WTC11 (cell line): ENCODE measurements at places on chromosomes 7 and 10.

DNA sequence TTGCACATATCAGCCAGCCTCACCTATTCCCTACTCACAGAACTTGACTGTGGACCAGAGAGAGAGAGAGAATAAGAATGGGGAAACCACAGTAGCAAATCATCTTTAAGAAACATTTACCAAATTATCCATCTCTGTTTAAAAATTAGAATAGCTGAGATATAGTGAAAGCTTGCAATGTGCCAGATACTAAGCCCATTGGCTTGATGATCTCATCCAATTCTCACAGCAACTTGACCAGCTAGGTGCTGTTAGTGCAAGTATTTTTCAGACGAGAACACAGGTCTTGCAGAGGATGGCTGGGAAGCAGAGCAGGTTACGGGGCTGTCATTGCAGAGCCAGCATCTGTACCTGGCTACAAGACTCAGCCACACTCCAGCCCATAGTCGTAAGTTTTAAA, 50.9 kb downstream of the KLF6 start:
- no peak for DNase-seq

GRCh38 chr7:129969881-129970446, 17.2 kb upstream of the UBE2H start:
- DNase-seq, result no peak

DNA sequence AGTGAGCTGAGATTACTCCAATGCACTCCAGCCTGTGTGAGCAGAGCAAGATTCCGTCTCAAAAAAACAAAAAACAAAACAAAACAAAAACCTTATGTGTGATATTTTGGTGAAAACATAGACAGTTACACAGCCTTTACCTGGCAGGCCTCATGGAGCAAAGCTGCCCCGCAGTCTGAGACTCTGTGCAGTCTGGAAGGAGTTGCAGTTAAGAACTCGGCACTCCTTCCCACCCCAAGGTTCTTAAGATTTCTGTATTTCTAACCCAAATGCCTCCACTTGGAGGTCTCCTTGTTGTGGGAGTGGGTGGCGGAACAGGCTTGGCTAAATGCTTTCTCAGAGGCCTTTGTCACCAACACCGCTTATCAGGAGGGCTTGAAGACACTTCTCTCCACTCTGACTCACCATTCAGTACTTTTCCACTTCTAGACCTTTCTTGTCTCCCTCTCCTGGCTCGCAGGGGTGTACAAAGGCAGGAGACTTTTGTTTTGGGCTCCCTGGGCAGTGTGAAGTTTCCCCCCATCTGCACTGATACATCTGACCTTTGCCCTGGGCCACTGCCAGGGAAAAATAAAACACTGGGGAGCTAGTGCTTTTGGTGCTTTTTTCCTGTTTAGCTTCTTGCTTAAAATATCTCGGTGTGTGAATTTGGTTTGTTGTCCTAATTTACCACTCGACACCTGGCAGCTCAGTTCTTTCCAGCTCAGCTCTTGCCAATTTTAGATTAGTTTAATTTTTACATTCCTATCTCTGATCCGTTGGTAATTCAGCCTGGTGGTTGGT, 51.3 kb upstream of the MAGI2 start:
- DNase-seq, result no peak

GRCh38 chr7:5598261-5598761, 174.7 kb upstream of the TNRC18 start:
- DNase-seq, result no peak
